PC-9 (cell line): ENCODE measurements at places on chromosomes 16 and 17.

DNA sequence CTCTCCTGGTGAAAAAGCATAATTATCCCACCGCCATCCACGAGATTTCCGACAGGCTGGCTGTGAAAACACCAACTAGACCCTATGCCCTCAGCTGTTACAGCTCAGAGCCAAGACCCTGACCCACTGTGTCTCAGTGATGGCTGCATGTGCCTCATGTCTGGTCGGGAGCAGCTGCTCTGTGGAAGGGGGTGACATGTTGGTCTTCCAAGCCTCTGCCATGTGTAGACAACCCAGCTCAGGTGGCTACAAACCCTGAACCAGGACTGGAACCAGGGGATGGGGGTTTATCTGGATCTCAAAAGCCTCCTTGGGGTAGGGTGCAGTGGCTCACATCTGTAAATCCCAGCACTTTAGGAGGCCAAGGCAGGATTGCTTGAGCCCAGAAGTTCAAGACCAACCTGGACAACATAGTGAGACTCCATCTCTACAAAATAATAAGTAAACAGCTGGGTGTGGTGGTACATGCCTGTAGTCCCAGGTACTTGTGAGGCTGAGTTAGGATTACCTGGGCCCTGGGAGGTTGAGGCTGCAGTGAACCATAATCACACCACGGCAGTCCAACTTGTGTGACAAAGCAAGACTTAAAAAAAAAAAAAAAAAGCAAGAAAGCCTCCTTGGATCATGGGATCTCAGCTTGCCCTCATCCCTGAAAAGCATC, 220.3 kb downstream of the CPPED1 start:
- DNase-seq = no peak

GRCh38 chr16:47876511-47876910, 279.3 kb downstream of the ABCC12 start:
- no peak for DNase-seq

DNA sequence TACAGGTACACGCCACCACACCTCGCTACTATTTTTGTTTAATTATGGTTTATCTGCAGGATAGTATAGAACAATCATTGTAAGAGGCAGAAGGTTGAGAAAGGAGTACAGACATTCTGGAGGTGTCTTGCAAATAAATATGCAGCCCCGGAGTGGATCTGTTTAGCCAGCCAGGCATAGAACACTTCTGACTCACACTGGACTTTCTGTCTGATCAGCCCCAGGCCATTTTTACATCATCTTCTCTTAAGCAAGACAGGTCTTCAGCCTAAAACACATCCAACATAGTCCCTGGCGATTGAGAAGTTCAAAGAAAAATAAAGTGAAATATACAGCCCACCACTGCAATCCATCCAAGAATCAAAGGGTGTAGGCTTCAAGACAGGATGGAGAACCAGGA, 81.4 kb downstream of the XYLT1 start:
- DNase-seq = no peak

DNA sequence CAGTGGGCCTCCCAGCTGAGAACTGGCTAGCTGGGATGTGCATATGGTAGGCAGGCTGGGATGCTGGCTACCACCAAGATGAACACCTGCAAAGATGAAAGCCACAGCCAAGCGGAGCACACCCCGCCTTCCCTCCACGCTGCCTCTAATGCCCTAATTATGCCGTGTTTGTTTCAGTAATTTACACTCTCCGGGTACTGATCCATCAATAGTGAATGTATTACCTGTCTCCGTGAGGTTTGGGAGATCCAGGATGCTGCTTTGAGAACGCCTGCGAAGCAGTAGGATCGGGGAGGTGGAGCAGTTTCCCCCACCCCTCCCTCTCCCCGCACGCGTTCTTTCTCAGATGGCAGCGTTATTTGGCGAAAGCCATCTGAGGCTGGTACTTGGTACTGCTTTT, 28.9 kb upstream of the GSE1 start:
- DNase-seq = no peak
